ENCODE measurements at places on chromosomes 1 and 21.

- DNase-seq = peak; percentile 61
These were observed 797 bp downstream of the WDR47 start for GRCh38 chr1:109040989-109041620.

- peak; percentile 74 for DNase-seq
These were observed 283.1 kb downstream of the LMX1A start for GRCh38 chr1:165073185-165074007.

DNA sequence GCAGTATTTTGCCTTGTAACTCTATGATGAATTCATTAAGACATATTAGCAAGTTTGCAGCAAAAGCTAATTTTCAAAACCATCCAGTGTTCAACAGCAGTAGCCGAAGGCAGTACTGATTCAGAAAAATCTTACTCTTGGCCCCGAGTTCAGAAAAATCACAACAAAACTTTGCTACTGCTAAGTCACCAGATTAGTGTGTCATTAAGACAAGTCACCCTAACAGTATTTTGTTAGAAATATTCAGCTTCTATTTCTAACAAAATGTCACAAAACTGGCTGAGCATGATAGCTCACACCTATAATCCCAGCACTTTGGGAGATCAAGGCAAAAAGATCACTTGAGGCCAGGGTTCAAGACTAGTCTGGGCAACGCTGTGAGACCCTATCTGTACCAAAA is 8.2 kb downstream of the GTF2B start:
- no peak for DNase-seq

- DNase-seq = no peak
These were observed 374.9 kb upstream of the PBX1 start for GRCh38 chr1:164183854-164184635.

DNA sequence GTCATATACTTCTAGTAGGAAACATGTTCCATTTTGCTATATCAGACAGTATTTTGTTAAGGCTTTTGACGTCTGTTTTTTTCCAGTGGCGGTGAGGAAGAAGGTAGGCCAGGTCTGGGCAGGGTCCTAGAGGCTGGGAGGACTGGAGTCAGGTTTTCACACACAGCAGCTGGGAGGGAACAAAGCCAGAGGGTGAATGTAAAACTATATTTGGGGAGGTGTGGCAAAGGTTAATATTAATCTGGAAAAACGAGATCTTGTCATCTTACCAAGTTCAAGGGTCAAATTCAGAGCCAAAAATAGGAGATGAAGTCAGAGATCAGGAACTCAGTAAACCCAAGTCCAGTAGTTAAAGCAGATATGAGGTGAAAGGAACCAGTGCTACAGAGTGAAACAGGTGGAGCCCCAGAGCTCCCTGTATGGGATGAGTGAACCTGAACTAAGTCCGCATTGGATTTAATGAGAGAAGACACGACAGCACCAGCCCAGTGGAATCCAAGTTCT is 10.7 kb upstream of the OTUD7B start:
- DNase-seq = no peak

DNA sequence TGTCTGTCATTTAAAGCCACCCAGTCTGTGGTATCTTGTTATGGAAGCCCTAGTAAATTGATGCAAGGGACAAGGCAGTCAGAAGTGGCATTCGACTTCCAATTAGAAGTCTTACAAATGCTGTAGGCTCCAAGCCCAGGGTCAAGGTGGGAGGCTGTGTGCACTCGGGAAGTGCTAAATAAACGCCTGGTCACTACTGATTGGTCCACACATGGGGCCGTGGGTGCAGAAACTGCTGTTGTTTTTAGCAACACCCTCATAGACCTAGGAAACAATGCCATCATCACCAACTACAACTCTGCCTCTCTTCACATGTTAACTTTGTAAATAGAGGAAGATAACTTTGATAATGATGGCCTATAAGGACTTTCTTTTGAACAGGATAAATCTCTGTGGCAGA is 20.2 kb upstream of the ZBTB21 start:
- no peak for DNase-seq

- no peak for DNase-seq
These were observed 311.9 kb upstream of the PTBP2 start for GRCh38 chr1:96409689-96410088.

- DNase-seq = no peak
These were observed 78.9 kb upstream of the PUM1 start for GRCh38 chr1:31144442-31144841.

- no peak for DNase-seq
These were observed 64.1 kb downstream of the ATP2B4 start for GRCh38 chr1:203690730-203691129.

GRCh38 chr1:89538361-89538760 is 13.7 kb downstream of the LRRC8B start:
- peak; percentile 64 for DNase-seq

DNA sequence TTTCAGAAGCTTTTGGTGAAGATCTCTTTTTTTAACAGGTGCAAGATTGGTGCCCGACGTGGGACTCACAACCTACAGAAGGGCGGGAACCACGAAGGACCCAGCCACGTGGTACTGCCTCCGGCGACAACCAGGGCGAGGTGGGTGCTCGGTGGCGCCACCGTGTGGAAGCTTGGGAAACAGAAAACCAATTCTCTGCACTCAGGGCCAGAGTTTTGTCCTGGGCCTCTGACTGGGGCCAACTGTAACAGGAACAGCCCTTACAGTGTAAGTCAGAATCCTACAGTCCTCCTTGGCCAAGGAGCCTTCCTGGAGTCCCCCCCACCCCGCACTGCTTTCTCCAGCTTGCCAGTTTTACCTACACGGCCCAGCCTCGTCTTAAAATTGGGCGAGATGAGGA is 11.6 kb upstream of the S100A7A start:
- peak; percentile 73 for DNase-seq

DNA sequence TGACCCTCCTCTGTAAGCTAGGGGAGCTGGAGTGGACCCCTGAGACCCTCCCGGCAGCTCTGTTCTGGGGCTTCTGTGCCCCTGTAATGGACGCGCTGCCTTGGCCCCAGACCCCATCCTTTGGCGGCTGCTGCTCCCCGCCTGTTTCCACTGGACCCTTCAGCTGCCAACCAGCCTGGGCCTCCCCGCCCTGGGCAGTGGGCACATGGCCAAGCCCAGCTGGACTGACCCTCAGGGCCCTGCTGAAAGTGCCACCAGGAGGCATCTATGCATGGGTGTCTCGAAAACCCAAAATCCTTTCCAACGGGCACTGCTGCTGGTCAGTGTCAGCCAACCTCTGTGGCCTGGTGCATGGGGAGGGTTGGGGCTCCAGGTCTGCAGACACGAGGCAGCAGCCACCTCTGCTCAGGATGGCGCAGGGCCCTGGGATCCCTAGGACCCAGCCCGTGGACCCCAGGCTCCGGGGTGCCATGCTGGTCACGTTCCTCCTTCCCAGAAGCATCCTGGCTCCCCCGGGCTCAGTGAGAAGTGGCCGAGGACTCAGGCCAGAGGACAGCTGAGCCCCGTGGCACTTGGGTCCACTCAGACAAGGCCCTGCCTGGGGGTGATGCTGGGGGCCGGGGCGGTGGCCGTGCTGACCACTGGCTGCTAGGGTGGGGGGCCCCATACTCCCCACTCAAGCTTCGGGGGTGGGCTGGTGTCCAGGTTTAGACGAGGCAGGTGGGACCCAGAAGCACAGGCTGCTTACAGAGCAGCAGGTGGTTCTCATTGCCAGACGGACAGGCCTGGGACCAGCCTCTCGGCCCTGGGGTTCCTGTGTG is 46.9 kb downstream of the SLX9 start:
- DNase-seq = no peak

All from hematopoietic multipotent progenitor cell treated with erythropoietin and hydrocortisone succinate and interleukin-3 and kit ligand, for 6 days (in vitro differentiated cells).